ENCODE measurements at places on chromosomes 2 and 18. TPM values are rescaled to one million over a fixed set of nuclear protein-coding genes. Genes with fewer than 3 reads are reported as not detected.

DNA sequence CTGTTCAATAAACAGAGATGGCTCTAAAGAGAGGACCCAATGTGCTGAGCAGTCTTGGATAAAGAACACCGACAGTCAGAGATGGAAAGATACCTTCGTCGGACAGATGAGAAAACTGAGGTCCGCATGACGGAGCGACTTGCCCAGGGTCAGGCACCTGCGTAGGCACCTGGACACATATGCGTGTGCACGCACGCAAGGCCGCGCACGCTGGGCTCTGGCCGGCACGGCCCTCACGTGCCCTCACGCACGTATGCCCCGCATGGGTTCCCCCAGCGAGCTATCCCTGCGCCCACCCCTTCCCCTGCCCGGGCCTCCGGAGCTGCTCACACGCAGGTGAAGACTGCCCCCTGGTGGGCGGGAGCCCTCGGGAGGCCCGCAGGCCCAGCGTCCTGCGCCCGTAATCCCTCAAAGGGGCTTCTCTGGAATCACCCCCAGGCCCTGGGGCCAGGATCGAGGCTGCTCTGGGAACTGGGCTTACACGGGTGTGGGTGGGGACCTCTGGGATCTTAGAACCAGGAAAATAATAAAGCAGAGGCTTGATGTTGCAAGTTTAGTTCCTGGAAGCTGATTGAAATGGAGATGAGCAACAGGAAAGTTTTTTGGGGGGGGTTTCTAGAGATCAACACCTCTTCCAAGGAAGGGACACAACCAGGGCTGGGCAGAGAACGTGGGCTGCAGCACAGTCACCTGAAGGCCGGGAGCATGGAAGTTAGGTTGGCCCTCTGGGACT lies 246.3 kb downstream of the TNS1 start:
- peak overlapping the region; percentile 74 for H3K4me3 ChIP-seq
- H3K36me3 ChIP-seq, result peaks cover under 1% of the 10 kb centered on the region
- H3K27ac ChIP-seq, result peak overlapping the region; percentile 91
- DNase-seq, result peak; percentile 90
- peaks cover 38% of the 10 kb centered on the region for H3K4me1 ChIP-seq

DNA sequence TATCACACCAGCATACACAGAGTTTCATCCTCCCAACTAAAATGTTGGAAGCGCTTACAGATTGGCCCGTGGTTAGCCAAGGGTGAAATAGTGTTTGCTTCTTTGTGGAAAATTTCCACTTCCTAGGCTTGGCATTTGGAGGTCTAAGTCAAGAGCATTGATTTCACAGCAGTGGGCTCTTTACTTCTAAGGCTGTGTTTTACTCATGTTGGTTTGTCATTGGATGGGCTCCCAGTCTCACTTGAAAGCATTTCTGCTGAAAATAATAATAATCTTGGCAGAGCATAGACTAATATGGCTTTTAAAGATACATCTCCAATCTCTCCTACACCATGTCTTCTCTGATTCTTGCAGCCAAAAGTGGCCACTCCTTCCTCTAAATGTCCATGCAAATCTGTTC lies 82.9 kb downstream of the DYNAP start:
- H3K36me3 ChIP-seq, result no peaks in the 10 kb centered on the region
- H3K27ac ChIP-seq, result no peak overlapping the region
- H3K4me3 ChIP-seq, result no peak overlapping the region
- DNase-seq, result no peak
- no peaks in the 10 kb centered on the region for H3K4me1 ChIP-seq
- H3K27me3 ChIP-seq, result no peaks in the 10 kb centered on the region

DNA sequence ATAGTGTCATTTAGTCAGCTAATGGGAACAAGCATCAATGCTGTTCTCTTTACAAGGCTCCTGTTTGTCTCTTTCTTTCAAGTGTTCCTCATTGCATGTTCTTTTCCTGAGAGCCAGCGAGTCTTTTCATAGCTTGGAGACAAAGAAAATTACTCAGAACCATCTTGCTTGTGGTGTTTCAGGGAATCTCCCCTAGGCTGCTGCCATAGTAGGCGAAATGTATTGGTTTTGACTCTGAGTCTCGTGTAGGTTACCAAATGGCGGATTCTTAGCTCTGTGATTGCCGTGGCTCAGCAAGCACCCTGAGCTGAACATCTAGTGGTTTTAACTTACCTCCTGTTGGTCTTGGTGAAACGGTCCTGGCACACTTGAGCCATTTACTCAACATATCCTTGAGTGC lies 68.7 kb downstream of the RHBDD1 start:
- peak; percentile 43 for DNase-seq
- H3K36me3 ChIP-seq, result peaks cover 39% of the 10 kb centered on the region
- H3K4me3 ChIP-seq, result no peak overlapping the region
- H3K4me1 ChIP-seq, result peaks cover 58% of the 10 kb centered on the region

- H3K27ac ChIP-seq, result no peak overlapping the region
- no peak for DNase-seq
- H3K4me3 ChIP-seq, result no peak overlapping the region
Observed at GRCh38 chr18:48944634-48945033, 6.1 kb downstream of the SMAD7 start.

- peaks cover 22% of the 10 kb centered on the region for H3K27me3 ChIP-seq
- H3K27ac ChIP-seq, result no peak overlapping the region
- no peak for DNase-seq
- H3K4me3 ChIP-seq, result no peak overlapping the region
Observed at GRCh38 chr2:12764849-12765605, 48.3 kb downstream of the TRIB2 start.

GRCh38 chr18:24461996-24462395 lies 1.6 kb downstream of the HRH4 start:
- no peak overlapping the region for H3K4me3 ChIP-seq
- DNase-seq, result no peak
- H3K4me1 ChIP-seq, result no peaks in the 10 kb centered on the region

DNA sequence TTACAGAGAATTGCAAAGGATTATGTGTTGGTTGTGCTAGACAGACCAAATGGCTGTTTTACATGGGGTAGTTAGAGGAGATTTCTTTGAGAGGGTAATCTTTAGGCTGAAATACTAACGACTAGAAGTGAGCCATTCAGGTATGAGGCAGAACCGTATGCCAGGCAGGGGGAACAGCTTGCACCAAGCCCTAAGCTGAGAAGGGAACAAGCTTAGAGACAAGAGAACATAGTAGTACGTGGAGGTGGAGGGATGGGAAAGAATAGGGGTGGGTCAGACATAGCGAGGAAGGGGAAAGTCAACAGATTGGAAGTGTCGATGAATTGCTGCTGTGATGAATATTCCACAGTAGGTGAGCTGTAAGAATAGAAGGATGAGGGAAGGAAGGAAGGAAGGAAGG lies 20.0 kb upstream of the CRIM1 start:
- no peak for DNase-seq
- H3K27me3 ChIP-seq, result peaks cover 7% of the 10 kb centered on the region
- no peak overlapping the region for H3K4me3 ChIP-seq
- H3K27ac ChIP-seq, result no peak overlapping the region

- H3K27me3 ChIP-seq, result no peaks in the 10 kb centered on the region
- H3K27ac ChIP-seq, result no peak overlapping the region
- H3K4me1 ChIP-seq, result peaks cover 2% of the 10 kb centered on the region
- no peak for DNase-seq
- H3K36me3 ChIP-seq, result no peaks in the 10 kb centered on the region
Observed at GRCh38 chr2:158004126-158004764, 97.4 kb upstream of the UPP2 start.

DNA sequence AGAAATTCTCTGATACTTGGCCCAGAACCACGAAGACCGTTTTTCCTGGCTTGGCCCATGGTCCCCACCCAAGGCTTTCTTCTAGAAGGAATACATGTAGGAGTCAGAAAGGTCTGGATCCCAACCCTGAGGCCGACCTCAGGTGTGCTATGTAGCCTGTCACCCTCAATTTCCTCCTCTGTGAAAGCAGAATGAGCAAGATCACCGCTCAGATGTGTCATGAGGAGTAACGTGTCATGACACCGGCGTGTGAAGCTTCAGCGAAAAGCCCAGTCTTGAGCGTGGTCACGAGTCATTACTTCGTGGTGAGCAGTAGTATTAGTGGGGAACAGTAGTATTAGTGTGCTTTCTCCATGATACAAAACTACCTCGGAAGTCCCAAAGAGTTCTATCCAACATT lies 103.4 kb downstream of the ALPK2 start:
- no peak overlapping the region for H3K4me3 ChIP-seq
- H3K27me3 ChIP-seq, result peaks cover 21% of the 10 kb centered on the region
- H3K27ac ChIP-seq, result no peak overlapping the region
- DNase-seq, result peak; percentile 80
- H3K4me1 ChIP-seq, result peaks cover 28% of the 10 kb centered on the region

DNA sequence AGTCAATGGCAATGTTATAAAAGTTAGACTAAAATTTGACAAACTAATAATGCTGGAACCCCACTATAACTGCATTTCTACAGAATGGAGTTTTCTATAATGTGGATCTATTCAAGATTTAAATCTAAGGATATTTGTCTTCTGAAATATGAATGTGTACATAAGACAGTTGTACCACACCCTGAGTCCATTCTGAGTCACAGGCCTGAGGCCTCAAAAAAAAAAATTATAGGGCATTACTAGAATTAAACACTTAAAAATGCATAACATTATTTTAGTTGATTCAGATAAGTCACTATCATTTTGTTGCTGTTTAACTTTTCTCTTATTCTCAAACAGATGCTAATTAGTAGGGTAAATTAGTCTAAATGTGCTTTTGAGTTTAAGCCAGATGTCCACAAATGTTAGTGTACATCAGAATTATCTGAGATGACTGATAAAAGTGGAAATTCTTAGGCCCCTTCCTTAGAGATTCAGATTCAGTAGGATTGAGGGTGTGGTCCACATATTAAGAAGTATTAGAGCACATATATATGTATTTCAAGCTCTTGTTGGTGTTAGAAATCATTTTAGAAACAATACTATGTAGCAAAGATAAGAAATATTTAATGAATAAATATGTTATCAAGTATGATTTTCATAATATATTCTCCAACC lies 42.4 kb upstream of the COL5A2 start:
- no peaks in the 10 kb centered on the region for H3K36me3 ChIP-seq
- no peaks in the 10 kb centered on the region for H3K27me3 ChIP-seq
- no peak for DNase-seq
- H3K4me1 ChIP-seq, result peaks cover 4% of the 10 kb centered on the region
- no peak overlapping the region for H3K27ac ChIP-seq

The CFC1 gene
- total RNA-seq, result not detected

The PLCL1 gene
- 0.68 TPM for total RNA-seq
